NT2/D1 (cell line): ENCODE measurements at places on chromosomes 2 and 18.

GRCh38 chr2:23131066-23131575 is 253.9 kb upstream of the KLHL29 start:
- peak; percentile 22 for DNase-seq

- DNase-seq: peak; percentile 36
Measured at GRCh38 chr2:63613391-63613901, 24.7 kb downstream of the MDH1 start.

GRCh38 chr2:120261387-120262006 is 8.8 kb downstream of the RALB start:
- no peak for DNase-seq

DNA sequence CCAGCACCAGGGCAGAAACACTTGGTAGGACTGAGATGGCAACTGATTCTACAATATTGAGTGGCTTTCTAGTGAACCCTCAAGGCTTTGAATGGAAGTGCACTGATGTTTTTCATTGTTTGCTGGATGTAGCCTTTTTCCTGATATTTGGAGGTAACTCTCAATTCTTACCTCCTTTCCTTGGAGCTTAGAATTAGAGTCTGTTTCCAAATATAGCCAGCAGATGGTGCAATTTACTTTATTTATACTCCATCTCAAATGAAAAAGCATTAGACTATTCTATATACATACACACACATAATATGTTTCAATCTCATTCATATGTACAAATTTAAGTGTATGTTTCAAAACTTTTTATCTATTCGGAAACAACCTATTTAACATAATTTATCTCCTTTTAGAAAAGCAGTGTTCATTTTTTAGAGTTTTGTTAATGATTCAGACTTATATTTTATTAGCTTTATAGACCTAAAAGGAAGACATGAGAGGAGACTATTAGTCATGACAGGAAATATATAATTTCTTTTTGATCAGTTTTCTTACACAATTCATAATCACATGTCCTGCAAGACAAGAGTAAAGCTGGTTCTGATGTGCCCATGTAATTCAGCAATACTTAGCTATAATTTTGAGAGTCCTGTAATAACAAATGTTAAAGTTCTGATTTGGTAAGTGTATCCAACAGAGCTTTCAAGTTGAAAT is 124.8 kb downstream of the NUP35 start:
- DNase-seq: peak; percentile 11

DNA sequence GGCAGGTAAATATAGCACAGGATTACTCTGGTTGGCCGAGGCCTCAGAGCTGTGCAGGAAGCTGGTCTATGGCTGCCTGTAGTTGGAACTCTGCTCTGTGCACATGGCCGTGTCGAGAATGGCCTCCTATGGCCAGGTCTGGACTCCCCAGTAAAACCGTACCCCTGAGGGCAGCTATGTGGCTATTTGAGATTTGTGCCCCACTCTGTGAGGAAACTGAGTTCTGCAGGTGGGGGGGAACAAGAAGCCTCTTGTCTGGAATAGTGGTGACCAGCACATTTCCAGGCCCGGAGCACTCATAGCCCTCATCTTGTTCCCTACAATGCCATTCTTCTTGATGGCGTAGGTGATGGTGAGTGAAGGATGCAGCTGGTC is 15.0 kb upstream of the TEX51 start:
- DNase-seq: no peak

- DNase-seq: no peak
Measured at GRCh38 chr2:169900686-169901085, 73.4 kb downstream of the UBR3 start.

DNA sequence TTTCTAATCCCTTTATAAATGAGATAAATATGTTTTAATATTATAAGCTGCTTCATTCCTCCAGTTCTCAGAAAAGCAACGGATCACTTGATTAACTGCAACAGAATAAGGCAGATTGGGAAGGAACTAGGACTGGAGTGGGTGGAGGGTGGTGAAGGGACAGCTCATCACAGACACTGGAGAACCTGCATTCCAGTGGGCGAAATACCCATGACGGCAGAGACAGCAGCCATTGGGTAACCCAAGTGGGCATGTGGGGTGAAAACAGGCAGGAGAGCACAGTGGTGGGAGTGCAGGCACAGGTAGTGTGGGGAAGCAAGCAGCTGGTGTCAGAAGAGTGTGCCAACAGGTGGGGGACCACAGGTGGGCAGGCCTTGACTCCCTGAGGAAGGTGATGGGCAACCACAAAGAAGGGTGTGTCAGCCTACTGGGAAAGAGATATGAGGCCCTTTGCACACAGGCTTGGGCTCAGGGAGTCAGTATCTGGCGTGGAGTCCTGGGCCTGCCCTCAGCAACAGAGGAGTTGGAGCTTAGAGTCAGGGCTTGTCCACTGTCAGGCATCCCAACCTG is 27.2 kb downstream of the DPYSL5 start:
- DNase-seq: no peak

DNA sequence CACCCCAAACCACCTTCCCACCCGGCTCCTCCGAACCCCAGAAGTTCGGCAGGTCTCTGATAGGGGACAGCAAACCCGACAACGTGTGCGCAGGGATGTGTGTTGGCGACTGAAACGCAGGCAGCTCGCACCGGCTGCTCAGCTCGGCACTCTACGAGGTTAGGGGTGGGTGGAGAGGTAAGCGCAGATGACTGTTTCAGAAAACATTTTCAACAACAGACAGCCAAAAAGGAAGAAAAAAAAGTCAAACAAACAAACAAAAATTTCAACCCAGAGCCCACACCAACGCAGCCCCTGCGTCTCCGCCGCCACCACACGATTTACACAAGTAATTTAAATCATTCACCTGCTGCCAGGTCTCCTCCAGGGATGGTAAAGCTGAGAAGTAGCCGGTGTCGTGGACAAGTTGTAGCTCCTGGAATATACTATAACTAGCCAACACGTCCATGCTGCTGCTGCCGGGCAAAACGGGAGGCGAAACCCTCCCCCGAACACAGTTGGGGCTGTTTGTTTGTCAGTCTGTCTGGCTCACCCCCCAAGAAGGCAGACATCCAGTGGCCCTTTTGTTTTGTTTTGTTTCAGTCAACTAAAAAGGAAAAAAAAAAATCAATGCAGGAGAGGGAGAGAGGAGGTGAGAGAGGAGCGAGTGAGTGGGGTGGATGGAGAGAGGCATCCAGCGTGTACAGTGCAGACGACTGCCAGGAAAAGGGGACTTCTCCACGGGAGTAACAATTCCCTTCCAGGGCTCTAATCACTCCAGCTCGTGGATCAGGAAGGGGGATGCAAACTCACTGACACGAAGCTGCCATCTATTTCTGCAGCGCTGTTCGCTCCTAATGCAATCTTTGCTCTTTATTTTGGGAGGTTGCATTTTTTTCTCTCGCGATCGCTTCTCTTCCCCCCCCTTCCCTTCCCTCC is at the start of gene KLF7:
Gene KLF7 (minus strand): TSS at position 828 of the 918 bp plus-strand sequence. CDS start 380 bp downstream, at position 448.
- no peak for DNase-seq

DNA sequence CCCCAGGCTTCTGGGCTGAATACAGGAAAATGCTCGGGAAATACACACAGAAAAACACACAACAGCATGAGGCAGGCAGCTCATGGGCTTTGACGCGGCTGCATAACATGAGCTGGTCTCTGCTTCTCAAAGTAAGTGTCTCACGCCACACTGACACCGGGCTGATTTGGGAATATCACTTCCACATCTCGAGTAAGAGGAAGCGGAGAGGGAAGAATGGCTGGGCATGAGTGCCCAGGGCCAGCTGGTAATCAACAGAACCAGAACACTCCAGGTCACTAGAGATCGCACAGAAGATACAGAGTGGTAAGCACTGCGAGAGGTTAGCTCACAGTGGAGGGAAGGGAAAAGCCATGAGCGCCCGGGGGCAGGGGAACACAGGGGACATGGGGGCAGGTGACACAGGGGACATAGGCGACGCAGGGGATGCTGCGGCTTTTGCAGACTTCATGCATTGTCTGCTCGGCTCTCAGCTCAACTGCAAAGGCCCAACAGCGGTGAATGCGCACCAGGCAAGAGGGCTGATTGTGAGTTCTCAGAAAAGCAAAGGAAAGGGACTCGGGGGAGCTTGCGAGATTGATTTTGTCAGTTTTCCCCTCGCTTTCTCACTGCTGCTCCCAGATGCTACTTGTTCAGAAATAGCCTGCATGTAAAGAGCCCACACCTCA is 141.4 kb downstream of the MBP start:
- no peak for DNase-seq

DNA sequence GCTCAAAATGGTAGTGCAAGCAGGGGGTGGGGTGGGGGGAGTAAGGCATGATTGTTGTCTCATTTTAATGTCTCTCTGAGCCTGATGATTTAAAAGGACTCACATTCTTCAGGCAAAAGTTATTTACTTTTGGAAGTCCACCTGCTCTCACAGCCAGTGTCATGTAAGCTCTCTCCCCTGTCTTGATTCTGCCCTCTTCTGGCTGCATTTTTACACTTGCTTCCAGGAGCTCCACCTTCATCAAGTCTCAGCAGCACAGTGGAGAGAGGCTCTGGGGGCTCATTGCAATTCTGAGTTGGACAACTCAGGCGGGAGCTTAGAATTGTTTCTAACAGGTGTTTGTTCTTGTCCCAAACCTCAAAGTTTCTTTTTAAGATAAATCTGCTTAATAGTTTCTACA is 39.2 kb downstream of the GNAL start:
- peak; percentile 39 for DNase-seq

DNA sequence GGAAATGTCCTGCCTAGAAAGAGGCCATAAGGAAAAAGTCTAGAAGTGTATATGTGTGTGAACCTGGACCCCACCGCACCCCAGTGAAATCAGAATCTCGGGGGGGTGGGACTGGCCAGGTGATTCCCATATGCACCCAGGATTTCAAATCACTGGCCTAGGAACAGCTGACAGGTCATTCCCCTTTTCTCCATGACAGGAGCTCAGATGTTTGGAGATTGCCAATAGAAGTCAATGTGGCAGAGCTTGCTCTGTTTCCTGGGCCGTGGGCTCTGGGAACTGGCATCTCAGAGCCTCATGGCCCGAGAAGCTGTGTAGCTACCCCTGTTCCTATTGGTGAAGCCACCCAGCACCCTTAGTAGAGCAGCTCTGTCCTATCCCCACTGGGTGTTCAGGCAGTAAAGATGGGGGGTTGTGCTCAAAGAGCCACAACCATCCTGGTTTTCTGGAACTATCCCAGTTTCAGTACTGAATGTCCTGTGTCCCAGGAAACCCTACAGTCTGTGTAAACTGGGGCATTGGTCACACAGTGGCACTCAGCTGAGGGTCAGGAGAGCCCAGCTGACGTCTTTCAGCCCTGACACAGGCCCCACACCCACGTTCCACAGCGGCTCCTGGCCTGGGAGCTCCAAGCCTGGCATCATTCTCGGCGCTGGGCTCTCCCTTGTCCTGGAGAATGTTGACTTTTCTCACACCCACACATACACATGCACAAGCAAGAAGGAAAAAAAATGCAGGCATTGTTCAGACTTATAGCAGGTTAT is 18.9 kb downstream of the GNLY start:
- DNase-seq: no peak

GRCh38 chr2:10452312-10452711 is 4.2 kb upstream of the ODC1 start:
- no peak for DNase-seq

DNA sequence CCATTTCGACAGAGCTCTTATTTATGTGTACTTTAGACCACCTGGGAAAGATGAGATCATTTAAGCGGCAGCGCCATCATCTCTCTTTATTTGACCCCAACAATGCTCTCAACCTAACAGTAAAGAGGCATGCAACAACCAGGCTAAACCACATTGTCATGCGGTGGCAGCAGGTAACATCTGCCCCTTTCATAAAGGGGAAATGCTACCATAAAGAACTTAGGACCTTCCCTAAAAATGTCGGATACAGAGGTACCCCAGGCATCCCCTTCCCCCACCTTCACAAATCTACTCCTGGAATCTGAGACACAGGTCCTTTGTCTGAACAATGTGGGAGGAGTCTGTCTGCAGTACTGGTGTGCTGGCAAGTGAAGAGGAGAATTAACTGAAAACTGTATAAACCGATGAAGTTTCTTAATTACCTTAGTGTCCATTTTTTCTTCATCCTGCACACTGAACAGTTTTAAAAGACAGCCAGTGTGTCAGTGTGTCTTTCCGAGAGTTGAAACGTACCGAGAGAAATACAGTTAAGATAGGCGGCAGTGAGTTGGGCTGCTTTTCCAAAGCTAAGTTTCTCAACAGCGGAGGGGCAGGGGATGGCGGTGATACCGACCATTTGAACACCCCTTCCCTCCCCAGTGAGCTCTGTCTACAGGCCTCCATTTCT is 1.9 kb downstream of the MEX3C start:
- peak; percentile 61 for DNase-seq

GRCh38 chr2:23620841-23621341 is 235.9 kb downstream of the KLHL29 start:
- DNase-seq: no peak

DNA sequence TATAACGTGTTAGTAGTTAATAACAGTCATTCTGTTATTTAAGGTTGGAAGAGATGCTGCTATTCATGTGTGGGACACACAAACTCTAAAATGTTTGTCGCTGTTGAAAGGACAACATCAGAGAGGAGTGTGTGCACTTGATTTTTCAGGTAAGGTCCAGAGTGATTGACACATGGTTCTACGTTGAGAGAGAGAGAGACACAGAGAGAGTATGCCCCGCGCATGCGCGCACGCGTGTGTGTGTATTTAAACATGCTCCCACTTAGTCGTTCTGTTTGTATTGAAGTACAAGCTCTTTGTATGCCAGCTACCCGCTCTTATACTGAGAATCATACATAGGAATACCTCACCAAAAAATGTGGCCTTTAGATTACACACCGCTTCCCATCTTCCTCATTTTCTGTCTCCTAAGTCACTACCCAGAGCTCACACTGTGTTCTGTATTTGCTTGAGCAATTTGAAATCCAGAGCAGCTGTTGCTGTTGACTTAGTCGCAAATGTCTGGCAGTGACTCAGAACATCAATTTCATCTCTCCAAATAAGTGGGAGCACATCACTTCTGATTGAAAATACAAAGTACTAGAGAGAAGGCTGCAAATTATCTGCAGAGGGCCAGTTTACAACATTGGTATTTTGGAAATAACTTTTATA is 148.1 kb downstream of the EML6 start:
- no peak for DNase-seq
